Naive thymus-derived CD8-positive, alpha-beta T cell (primary cell): ENCODE measurements at places on chromosomes 5 and 9. TPM values are rescaled to one million over a fixed set of nuclear protein-coding genes. Genes with fewer than 3 reads are reported as not detected.
A peak's percentile ranks its signal among the peaks of the same experiment; 100 is the strongest.

DNA sequence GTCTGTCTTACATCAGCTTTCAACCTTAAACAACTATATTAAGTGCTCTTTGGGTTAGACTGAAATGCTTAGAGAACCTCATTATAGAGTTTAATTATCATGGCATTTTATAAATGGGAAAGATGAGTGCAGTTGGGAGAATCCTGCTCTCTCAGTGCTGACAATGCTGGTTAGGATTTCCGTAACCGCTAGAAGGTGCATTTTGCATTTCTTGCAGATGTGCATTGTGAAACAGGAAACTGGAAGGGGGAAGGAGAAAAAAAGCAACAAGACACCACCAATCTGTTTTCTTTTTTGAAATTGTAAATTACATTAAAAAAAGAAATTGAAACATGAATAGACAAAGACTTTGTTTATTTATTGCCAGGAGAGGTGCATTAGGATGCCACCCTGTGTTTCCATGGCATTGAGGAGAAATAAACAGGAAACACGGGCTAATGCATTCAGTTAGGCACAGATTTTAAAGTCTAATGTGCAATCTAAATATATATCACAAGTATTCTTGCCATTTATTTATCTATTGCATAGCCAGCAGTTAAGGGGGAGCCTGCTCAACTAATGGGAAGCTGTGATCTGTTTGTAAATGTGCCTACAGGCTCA, 478.9 kb downstream of the PSAT1 start:
- no peak overlapping the region for H3K4me3 ChIP-seq
- no peaks in the 10 kb centered on the region for H3K4me1 ChIP-seq
- no peak for DNase-seq
- H3K36me3 ChIP-seq = no peaks in the 10 kb centered on the region

SREK1 gene
- polyA plus RNA-seq = 21.4 TPM

MSX2 gene
- polyA plus RNA-seq = not detected

DNA sequence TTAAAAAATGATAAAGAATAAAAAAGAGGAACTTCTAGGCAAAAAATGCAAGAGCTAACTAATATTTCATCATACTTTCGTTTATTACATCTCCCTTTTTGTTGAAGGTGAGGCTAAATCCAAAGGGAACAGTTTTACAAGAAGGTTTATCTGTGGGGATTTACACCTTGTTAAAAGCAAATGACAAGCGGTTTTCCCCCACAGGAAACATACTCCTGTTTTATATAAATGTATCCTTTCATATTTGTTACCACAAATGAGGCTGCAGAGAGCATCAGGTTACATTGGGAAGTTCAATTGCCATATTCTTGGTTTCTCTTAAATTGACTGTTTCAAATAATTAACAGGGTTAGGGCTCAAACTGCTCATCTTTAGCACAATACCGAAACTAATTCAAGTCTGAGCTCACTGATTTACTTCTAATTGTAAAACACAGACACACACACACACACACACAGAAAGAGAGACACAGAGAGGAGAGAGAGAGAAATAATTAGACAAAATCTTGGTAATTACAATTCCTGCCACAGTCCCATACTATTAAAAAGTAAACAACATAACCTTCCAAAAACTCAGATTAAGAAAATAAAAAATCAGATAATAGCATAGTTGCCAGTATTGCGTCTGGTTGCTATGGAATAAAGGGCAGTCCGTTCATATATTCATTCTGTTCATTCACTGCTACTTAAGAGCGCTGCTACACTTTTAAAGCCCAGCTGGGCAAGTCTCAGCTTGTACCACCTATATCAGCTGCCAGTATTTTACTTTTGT, 17.1 kb downstream of the RFX3 start:
- peak overlapping the region; percentile 6 for H3K4me3 ChIP-seq
- no peak for DNase-seq
- H3K36me3 ChIP-seq = peaks cover 2% of the 10 kb centered on the region
- H3K27ac ChIP-seq = no peak overlapping the region
- H3K4me1 ChIP-seq = peaks cover 29% of the 10 kb centered on the region
- no peaks in the 10 kb centered on the region for H3K27me3 ChIP-seq

DNA sequence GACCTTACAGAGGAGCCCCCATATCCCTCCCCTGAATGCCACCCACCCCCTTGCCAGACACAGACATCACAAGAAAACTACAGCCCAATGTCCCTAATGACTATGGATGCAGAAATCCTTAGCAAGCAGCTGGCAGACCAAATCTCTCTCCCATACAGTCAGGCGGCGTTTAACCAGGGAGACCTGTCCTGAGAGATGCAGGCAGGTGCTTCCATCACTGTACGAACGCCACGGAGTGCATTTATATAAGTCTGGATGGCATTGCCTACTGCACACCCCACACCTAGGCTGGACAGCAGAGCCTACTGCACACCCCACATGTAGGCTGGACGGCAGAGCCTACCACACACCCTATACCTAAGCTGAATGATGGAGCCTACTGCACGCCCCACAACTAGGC, 34.4 kb upstream of the SARDH start:
- no peak for DNase-seq
- no peaks in the 10 kb centered on the region for H3K4me1 ChIP-seq
- no peak overlapping the region for H3K27ac ChIP-seq
- H3K36me3 ChIP-seq = peaks cover 9% of the 10 kb centered on the region
- no peak overlapping the region for H3K4me3 ChIP-seq
- no peaks in the 10 kb centered on the region for H3K27me3 ChIP-seq

GRCh38 chr9:109098960-109099308, 20.8 kb downstream of the TMEM245 start:
- peaks cover 88% of the 10 kb centered on the region for H3K4me1 ChIP-seq
- H3K27me3 ChIP-seq = no peaks in the 10 kb centered on the region
- no peak for DNase-seq
- peak overlapping the region; percentile 1 for H3K4me3 ChIP-seq

DNA sequence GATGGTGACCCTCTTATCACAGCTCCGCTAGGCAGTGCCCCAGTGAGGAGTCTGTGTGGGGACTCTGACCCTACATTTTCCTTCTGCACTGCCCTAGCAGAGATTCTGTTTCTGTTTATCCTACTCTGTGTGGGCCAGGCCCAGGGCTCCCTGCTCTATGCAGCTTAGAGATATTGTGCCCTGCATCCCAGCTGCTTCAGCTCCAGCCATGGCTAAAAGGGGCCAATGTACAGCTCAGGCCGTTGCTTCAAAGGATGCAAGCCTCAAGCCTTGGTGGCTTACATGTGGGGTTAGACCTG, 2030.7 kb upstream of the CDH9 start:
- no peaks in the 10 kb centered on the region for H3K4me1 ChIP-seq
- no peak overlapping the region for H3K27ac ChIP-seq
- no peak for DNase-seq
- H3K27me3 ChIP-seq = no peaks in the 10 kb centered on the region
- no peaks in the 10 kb centered on the region for H3K36me3 ChIP-seq
- H3K4me3 ChIP-seq = no peak overlapping the region

FOXD4 gene
- not detected for polyA plus RNA-seq

DNA sequence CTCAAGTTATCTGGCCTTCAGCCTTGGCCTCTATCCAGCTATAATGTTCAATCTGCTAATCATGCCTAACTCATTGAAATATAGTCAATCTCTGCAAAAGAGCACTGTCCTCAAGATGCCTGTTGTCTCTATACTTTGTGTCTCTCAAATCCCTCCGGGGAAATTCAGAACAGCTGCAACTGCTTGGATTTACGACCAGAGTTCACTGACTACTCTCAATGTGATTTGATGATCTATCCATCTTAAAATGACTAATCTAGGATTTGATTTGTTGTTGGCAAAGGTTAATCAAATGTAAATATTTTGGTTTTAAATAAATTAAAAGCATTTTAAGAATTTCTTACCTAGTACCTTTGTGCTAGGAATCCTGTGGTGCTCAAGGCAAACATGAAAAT, 40.9 kb downstream of the SVEP1 start:
- H3K4me3 ChIP-seq = no peak overlapping the region
- H3K36me3 ChIP-seq = no peaks in the 10 kb centered on the region
- no peaks in the 10 kb centered on the region for H3K27me3 ChIP-seq
- no peak for DNase-seq

DNA sequence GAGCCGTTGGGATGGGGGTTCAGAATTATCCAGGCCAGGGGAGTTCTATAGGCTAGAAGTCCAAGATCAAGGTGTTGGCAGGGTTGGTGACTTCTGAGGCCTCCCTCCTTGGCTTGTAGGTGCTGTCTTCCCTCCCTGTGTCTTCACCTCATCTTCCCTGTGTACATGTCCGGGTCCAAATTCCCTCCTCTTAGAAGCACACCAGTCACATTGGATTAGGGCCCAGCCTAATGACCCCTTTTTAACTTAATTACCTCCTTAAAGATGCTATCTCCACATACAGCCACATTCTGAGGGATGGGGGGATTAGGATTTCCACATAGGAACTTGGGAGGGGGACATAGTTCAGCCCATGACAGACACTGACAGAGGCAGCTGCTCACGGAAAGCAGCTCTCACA, 12.1 kb downstream of the LRSAM1 start:
- H3K27ac ChIP-seq = no peak overlapping the region
- H3K4me3 ChIP-seq = no peak overlapping the region
- H3K4me1 ChIP-seq = no peaks in the 10 kb centered on the region
- DNase-seq = no peak

ATP10B gene
- polyA plus RNA-seq = not detected

SHISAL2B gene
- not detected for polyA plus RNA-seq

COL23A1 gene
- not detected for polyA plus RNA-seq

- H3K36me3 ChIP-seq = no peaks in the 10 kb centered on the region
- no peak overlapping the region for H3K4me3 ChIP-seq
- no peaks in the 10 kb centered on the region for H3K4me1 ChIP-seq
- peaks cover 4% of the 10 kb centered on the region for H3K27me3 ChIP-seq
These were observed 155.1 kb downstream of the EFNA5 start for GRCh38 chr5:107515521-107516080.
